ENCODE measurements at places on chromosomes 1 and 21. TPM values are rescaled to one million over a fixed set of nuclear protein-coding genes. Genes with fewer than 3 reads are reported as not detected.

- no peak for DNase-seq
Observed at GRCh38 chr21:46322351-46323226, 1.1 kb downstream of the C21orf58 start.

DNA sequence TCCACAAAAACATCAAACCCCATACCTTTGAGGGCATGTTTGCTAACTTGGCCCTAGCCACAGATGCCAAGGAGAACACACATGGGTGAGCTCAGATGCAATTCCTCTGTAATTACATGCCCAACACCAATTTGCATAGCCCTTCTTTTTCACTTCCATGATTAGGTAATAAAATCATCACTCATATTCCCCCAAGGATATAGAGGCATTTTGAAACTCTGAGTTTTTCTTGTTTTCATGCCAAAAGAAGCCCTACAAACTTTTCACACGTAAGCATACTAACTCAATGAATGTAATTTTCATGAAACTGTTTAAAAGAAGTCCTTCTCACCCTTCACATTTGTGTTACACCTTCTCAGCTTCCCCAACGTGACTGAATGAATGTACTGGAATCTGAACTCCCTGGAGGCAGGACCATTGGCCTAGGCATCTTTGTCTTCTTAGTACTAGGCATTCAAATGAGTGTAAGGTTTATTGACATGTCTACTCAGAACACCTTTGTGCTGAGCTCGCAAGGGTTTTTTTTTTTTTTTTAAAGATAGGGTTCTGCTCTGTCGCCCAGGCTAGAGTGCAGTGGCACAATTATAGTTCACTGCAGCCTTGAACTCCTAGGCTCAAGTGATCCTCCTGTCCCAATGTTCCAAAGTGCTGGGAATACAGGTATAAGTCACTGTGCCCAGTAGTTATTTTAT lies 31.0 kb downstream of the FBXO42 start:
- DNase-seq, result no peak

CCDC190 gene
- total RNA-seq, result 0.19 TPM

OR2T35 gene
- total RNA-seq, result not detected

DNA sequence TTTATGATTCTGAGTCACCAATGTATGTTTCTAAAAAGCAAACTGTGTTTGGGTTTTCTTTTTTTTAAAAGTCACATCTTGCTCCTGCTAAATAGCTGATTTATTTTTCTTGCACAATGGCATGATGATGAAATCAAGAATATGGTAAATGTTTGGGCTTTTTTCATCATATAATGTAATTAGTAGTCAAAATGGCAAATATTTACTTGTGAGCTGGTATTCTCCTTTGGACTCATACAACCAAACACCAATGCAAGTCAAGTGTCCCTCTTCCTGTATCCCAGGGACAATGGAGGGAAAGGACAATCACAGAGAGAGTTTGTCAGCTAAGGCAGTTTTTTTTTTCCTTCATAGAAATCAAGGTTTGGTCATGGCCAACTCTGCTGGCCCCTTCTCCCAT lies 94.6 kb upstream of the RALGPS2 start:
- DNase-seq, result no peak

CFAP410 gene
- 18.8 TPM for total RNA-seq

- no peak for DNase-seq
Observed at GRCh38 chr1:189205863-189206262, 1271.8 kb downstream of the BRINP3 start.

- no peak for DNase-seq
Observed at GRCh38 chr1:202873026-202873425, 15.9 kb downstream of the RABIF start.

- no peak for DNase-seq
Observed at GRCh38 chr1:211944733-211945500, 90.4 kb downstream of the INTS7 start.

KLHDC8A gene
- not detected for total RNA-seq

KCNN3 gene
- total RNA-seq, result 2.0 TPM

DNA sequence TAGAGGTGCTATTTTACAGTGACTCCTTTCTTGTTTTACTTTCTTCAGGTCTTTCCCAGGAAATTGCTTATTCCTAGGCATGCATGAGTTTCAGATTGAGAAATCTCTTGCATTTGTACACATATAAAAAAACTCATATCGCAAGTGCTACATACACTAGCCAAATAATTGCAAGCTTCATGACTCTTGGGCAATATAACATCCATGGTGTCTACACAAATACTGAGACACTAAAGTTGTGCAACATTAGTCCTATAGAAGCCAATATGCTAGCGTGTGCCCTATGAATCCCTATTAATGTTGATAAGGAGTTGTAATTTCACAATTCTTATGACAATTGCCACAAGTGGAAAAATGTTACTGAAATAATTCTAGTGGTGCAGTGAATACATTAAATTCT lies 591.0 kb downstream of the ADGRL2 start:
- DNase-seq, result no peak

- DNase-seq, result no peak
Observed at GRCh38 chr1:24250224-24250623, 63.1 kb upstream of the IFNLR1 start.

TCHH gene
- 0.14 TPM for total RNA-seq

DNA sequence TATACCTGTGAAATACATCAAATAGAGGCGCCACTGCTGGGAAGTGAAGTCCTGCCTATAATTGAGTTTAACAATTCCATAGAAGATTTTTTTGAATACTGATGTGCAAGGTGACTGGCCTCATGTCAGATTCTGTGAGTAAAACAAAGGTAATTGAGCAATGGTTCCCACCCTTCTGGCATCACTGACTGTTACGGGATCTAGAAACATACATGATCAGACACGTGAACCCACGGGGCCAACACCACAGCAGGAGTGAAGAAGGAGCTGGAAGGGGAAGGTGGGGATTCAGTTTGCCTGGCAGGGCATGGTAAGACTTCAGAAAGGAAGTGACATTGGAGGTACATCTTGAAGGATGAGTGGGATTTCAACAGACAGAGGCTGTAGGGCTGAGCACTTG lies 270.2 kb downstream of the DISC1 start:
- DNase-seq, result no peak

TRAPPC10 gene
- total RNA-seq, result 30.3 TPM

DNA sequence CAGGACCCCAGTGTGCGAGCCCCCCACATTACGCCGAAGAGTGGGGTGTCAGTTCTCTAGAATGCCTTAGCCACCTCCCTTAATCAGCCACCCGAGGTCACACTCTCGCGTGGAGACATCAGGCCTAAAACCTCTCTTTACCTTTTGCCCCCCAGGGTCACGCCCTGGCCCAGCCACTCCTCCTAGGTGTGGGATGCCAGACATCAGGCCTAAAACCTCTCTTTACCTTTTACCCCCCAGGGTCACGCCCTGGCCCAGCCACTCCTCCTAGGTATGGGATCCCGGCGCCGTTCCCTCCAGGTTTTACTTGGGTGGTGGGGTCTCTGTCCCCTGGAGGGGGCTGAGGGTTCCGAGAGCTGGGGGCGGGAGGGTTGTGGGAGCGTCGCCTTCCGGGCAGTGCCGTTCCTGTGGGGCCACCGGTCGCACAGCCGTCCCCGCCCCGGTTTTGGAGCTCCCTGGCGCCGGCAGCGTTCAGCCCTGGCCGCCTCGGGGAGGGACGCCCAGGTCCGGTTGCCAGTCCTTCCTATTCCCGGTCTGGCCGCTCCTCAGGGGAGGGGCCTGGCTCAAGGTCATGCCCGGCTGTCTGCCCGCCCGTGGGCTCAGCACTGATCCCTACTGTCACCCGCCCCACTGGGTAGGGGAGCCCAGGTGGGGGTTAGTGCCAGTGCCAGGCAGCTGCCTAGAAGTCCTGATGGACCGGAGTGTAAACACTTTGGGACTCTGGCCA lies 882 bp downstream of the VPS13D start:
- peak; percentile 89 for DNase-seq

CD1B gene
- total RNA-seq, result not detected

DNA sequence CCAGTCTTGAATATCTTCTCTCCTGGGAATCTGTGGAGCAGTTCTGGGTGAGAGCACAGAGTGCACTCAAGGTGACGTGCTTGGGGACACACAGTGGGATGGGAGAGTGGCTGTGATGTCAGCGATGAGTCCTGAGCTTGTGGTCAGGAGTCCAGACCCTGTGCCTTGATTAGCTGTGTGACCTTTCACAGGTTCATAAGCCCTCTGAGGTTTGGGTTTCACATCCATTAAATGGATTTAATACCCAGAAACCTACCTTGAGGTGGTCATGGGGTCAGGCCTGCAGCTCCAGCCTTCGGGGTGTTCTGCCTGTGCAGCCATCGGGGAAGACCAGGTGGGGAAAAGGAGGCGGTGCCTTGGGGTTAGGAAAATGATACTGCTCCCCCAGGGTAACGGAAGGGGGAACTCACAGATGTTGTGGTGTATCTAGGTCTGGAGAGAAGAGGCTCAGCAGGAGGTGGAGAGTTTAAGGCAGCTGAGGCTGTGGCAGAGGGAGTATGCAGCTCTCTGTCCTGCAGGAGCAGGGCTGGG lies 38.5 kb upstream of the ETV3 start:
- DNase-seq, result no peak

GBP1 gene
- 26.8 TPM for total RNA-seq

GRCh38 chr1:22808676-22809483 lies 98.2 kb downstream of the EPHB2 start:
- peak; percentile 91 for DNase-seq

- DNase-seq, result no peak
Observed at GRCh38 chr1:61640531-61641530, 84.1 kb downstream of the TM2D1 start.

DNA sequence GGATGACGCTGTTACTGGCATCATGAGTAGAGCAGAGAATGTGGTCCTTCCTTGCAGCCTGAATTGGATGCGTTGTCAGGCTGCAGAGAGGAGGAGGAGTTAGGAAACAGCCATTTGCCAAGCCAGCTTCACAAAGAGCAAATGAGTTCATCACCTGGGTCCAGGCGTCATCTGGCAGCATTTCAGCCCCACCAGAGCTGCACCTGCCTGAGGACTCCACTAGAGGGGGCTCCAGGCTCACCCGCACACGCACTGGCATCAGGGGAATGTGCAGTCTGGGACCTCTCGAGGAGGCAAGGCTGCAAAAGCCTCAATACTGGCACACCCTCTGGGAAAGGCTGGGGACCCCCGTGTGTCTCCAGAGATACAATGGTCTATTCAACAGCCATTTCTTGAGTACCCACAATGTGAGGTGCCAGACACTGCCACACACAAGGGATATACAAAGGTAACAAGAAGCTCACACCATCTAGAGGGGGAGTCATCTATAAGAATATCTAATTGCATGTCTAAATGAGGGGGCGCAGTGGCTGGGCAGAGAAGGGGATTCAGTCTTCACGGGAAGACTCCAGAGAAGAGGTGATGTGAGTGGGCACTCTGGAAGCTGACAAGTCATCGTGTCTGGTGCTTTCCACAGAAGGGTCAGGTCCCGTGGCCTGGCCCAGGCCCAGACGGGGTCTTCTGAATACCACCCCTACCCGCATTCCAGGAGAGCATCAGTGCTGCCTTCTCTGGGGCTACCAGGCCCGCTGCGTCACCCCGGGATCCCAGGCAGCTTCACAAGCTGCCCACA lies 53.5 kb upstream of the CNTN2 start:
- peak; percentile 89 for DNase-seq

DNA sequence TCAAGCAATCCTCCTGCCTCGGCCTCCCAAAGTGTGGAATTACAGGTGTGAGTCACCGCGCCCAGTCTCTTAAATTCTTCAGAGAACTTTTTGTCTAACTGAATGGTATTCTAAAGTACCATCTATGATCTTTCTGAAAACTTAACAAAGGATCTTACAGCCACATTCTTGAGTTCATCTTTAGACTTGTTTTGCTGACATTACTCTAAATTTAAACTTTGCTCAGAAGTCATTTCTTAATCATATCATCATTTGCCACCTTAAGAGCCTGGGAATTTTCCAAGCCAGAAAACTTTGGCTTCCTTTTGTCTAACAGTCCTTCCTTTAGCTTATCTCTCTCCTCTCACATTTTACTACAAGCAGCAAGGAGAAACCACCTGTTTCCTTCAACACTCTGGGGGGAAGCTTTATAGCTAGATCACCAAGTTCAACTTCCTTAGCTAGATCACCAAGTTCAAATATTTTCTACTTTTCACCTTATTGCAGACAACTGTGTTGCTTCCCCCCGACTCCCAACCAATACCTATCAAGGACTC lies 5.4 kb upstream of the ZBTB8A start:
- no peak for DNase-seq

- DNase-seq, result no peak
Observed at GRCh38 chr1:113991467-113991997, 12.3 kb downstream of the OLFML3 start.

GRCh38 chr1:108071601-108072000 lies 106.6 kb upstream of the VAV3 start:
- DNase-seq, result no peak

CHIA gene
- not detected for total RNA-seq

DNA sequence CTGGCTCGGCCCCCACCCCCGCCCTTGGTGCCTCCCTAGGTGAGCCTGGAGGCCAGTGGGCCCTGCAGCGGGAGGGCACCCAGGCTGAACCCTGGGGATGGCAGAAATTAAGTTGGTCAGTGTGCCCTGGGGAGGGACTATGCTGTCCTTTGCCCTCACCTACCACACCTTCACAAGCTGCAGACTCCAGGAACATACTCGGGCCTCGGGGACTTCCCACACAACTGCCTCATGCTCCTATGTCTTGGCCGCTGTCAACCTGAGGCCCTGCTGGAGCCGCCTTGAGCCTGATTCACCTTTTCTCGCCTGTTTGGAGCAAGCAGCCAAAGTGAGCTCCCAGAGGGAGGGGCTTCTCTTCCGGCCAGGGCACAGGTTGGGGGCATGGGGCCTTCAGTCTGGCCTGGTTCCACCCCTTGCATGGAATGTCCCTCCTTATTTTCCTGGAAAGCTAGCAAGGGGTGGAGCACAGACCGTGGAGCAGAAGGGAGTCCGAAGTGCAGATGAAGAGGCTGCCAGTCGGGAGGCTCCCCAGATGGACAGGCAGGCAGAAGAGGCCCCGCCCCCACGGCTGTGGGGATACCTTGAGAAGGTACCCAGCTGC lies 24.7 kb downstream of the KNCN start:
- DNase-seq, result no peak

NPHS2 gene
- not detected for total RNA-seq

PRAMEF33 gene
- total RNA-seq, result not detected

TPTE gene
- not detected for total RNA-seq

GRCh38 chr1:30008998-30009657 lies 714.3 kb downstream of the MATN1 start:
- no peak for DNase-seq
